CD4-positive, alpha-beta T cell treated with Interleukin-15 for 1 hour (primary cell): ENCODE measurements at places on chromosomes 7 and 10.

DNA sequence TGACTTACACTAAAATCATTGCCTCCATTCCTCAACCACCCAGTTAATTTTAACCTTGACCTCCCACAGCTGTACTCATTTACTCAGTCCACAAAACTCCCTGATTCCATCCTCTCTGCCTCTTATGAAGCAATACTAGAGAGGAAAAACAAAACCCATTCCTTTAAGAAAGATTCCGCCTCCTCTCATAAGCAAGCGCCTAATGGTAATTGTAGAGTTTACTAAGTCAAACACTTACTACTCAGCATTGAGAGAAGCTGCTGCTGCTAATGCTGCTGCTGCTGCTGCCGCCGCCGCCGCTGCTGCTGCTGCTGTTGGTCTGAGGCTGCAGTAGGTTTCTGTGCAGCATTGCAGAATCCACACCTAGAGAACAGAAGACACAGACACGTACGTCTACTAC, 2.1 kb upstream of the ADD3 start:
- DNase-seq, result no peak

- no peak for DNase-seq
These were observed 263.3 kb upstream of the KLF6 start for GRCh38 chr10:4048236-4048864.

GRCh38 chr10:67608001-67608400, 88.0 kb downstream of the CTNNA3 start:
- no peak for DNase-seq

DNA sequence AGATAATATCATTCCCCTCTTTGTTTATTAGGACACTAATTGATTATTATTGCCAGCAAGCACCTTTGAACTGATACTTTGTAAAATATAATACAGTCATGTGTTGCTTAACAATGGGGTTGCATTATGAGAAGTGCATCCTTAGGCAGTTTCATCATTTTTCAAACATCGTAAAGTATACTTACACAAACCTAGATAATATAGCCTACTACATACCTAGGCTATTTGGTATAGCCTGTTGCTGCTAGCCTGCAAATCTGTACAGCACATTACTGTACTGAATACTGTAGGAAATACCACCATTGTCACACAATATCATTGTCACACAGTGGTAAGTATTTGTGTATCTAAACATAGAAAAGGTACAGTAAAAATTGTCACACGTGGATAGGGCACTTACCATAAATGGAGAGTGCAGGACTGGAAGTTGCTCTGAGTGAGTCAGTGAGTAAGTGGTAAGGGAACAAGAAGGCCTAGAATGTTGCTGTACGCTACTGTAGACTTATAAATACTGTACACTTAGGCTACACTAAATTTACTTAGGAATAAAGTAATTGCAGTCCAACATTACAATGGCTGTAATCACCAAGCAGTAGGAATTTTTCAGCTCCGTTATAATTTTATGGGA, 70.7 kb downstream of the LCOR start:
- no peak for DNase-seq

- DNase-seq, result peak; percentile 38
These were observed 63.8 kb downstream of the MKI67 start for GRCh38 chr10:128062331-128062880.

DNA sequence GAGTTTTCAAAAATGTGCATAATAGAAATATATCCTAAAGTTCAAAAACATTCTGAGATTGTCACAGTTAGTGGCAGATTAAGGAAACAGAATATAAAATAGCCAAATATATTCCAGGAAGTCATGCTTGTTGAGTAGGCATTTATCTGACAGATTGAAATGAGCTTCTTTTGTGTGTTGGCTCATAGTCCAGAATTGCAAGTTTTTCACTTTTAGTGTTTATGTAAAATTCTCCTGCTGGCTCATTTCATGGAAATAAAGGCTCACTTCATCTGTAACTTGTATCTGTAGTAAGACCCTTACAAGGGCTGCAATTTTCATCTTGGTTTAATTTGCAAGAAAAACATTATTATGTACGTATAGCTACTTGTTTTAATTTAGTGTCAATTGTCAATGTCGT, 93.5 kb downstream of the MCU start:
- no peak for DNase-seq

DNA sequence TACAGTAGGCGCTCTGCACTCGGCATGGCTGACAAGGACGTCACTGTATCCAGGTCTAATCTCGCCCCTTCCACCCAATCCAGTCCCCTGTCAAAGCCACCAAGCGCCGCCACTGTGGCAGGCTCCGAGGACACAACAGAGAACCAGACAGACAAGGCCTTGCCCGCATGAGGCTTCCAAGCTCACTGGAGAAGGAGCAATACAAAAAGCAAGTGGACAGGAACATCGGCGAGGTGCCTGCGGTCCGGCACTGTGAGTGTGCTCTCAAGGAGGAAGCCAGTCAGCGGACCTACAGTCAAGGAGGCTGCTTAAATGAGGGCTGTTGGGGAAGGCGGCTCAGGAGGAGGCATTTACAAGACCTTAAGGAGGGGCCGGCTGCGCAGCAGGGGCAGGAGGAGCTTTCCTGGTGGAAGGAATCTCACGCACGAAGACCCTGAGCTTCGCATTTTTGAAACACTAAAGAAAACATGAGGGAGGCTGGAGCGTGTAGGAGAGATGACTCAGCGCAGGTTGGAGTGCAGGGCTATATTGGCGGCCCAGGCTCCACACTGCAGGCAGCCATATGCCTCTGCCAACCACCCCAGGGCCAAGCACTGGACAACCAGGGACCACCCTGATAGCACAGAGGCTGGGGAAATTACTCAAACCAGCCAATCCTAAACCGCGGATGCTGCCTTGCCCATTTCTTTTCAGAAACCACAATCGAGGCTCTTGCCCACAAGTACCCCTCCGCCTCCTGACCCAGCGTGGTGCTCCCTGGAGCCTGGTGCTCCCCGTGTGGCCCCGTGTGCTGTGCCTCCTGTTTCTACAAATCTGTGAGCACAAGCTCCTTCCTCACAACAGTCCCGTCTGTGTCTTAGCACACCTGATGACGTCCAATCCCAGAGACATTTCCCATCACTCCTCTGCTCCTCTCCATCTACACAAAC, 28.9 kb downstream of the GNA12 start:
- DNase-seq, result no peak

- DNase-seq, result no peak
These were observed 52.6 kb downstream of the RASGEF1A start for GRCh38 chr10:43214071-43214955.

DNA sequence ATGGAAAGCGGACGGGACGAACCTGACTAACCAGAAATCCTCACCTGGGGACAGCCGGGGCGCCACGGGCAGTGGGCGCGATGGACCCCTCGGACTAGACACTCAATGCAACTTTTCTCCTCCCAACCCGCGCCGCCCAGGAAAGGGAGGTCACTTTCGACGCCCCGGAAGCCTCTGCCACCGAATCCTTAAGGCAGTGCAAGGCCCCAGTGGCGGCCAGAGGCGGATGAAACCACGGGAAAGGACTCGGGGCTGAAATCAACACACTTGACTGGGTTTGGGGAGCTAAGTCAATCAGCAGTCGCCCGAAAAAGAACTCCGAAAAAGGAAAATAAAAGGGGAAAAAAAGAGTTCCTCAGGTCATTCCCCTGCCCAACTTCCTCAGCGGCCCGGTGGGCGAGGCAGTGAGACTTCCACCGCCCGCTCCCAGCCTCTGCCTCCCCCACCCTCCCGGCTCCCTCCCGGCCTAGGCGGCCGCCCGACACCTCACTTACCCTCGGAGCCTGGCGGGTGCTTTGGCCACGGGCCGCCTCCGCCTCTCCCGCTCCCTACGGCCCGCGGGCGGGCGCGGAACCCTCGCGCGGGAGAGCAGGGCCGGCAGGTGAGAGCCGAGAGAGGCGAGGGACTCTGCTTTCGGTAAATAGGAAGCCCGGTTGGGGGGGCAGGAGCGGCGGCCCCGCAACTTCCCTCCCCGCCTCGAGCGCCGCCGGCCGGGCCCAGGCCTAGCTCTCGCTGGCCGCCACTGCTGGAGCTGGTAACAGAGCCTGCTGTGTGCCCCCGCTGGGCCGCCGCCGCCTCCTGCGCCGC, 518 bp downstream of the WAPL start:
- DNase-seq, result peak; percentile 37

DNA sequence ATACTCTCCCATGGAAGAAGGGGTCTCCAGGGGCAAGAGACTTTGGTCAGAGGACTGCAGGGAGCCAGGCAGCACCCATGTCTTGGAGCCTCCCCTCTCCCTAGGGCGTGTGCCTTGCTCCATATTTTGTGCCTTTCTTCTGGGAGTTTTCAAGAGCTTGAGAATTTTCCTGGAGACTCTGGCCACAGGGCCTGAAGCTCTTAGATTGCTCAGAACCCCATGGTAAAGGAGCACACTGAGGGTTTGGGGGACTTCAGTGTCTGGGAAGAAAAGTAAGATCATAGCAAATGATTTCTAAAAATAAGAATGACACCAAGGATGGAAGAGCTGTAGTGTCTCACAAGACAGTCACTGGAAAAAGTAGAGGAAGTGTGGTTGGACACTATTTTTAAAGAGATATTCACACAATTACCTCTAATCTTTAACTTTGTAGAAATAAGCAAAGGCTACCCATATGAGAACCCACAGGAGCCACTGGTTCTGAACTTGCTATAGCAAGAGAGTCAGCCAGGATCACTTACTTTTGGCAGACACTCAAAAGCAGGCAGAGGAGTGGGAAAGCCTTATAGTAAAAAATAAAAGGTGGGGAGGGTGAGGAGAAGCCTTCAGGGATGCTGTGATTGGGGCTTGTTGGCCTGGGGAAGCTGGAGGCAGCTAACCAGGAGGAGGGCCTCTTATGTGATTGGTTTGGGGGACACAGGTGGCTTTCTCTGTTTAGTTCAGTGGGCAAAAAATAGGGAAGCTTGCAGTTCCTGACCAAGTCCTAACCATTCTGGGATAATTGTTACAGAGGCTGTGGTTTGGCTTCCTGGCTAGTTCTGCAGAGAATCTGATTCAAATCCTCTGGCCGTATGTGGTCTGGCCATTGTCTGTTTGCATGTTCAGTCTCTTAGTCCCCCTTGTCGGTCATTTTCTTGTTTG, 5.1 kb upstream of the CSGALNACT2 start:
- no peak for DNase-seq

GRCh38 chr10:62759599-62760175, 44.8 kb upstream of the ADO start:
- DNase-seq, result peak; percentile 24

DNA sequence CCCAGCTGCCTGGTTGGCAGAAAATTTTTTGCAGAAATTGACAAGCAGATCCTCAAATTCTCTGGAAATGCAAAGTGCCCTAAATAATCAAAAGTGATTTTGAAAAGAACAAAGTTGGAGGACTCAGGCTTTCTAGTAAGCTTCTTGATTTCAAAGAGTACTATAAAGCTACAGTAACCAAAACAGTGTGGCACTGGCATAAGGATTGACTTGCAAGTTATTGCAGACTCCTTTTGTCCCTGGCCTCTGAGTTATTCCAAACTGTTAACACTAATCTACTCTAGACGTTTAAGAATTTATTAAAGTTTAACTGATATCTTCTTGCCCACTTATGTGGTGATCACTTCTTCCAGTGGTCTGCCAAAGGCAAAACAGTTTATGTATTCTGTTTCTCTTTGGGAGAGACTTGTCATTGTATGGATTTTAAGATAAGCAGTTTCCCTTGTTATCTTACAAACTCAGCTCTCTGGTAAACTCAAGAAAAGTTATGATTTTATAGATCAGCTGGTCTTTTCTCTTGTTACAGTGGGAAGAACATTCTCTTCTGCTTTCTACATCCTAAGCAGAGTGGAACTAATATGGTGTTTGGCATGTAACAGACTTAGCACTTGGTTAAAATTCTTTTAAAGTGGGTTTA, 41.4 kb downstream of the LOXL4 start:
- DNase-seq, result no peak

DNA sequence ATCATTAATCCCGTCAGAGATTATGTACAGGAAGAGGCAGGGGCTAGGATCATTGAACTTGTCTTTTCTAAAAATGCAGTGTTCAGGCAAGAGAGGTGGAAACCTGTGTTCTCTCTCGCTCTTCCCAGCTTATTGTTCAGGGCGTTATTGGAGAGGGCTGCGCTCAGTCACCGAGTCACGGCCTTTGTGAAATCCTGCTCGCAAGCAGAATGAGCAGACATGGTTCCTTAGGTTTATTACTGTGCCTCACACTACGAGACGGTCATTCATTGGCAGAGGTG, 631 bp upstream of the PRKRIP1 start:
- DNase-seq, result no peak

DNA sequence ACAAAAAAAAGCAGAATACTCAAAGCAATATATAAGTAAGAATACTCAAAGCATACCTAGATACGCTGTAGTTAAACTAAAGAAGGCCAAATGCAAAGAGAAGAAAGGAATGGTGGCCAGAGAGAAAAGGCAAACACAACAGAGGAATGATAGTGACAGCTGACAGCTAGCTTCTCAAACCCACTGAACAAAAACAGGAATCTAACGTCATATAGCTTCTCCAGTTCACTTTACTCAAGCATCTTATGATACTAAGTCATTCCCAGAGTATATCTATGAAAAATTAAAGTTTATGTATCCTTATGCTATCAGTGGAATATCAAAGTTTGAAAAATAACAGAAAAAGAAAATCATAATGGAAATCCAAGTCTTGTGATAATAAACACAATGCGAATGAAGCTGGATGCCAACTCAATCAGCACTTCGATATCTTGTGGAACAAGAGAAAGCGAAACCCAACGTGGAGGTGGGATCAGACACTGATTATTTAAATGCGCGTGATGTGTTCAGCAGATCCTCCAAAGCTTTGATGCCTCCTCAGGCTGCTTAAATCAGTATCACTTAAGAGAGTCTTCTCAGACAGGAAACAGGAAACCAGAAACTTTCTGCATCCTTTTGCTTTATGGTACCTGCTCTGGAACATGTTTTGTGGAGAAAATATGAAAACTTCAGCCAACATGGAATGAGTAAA, 102.8 kb downstream of the PIP4K2A start:
- DNase-seq, result peak; percentile 79

DNA sequence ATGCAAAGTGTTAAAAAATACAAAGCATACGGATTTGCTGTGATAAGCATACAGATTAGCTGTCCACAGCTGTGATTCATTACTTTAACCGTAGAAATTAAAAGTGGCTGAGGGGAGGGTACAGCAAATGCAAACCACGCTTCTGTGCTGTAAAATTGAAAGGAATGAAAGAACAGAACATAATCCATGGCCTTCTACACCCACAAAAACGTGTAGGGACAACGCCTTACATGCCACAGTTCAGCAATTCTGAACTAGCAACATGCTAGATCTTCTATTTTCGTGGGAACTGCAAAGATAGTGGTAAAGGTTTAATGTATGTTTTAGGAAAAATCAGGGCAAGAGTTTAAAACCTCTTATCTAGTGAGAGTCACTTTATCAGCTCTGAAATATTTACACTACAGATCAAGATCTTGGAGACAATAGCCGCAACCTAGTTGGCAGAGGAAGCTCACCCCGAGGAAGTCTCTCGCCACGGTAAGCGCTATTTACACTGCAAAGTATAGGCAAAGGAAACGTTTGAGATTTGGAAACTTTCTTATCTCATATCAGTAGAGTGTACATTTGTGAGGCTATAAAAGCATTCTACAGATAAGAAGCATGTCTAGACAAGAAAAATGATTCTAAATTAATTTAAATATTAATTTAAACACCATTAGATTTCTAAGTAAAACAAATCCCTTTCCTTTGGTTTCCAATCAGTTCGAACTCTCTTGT, 193.6 kb downstream of the MLLT10 start:
- DNase-seq, result no peak

GRCh38 chr7:94907026-94907810, at the start of gene PPP1R9A:
Gene PPP1R9A (plus strand): TSS chr7:94907594. CDS start chr7:94910114, 2,520 bp downstream.
- DNase-seq, result no peak

GRCh38 chr10:11631890-11632587, 20.6 kb upstream of the USP6NL start:
- no peak for DNase-seq
